Foreskin melanocyte (primary cell): ENCODE measurements at places on chromosomes 1 and 21.

DNA sequence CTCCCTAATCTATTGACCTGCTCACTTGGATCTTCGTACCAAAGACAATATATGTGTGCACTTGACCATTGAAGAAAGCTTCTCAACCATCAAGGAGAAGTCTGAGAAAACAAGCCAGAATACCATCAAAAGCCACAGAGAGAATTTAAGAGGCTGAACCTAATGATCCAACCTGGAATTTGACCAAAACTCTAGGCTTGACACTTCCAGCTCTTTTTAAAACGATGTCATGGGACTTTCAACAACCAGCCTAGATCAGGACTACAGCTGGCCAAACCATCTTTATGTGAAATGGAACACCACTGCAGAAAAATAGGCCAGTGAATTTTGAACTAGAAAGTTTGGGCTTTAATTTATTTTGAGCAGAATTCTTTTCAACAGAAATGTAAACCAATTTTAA is 444.4 kb downstream of the LTN1 start:
- no peak for DNase-seq

- DNase-seq = no peak
Observed at GRCh38 chr1:15574741-15575140, 10.1 kb downstream of the AGMAT start.

- no peak for DNase-seq
Observed at GRCh38 chr1:93661829-93662474, 19.7 kb downstream of the BCAR3 start.

DNA sequence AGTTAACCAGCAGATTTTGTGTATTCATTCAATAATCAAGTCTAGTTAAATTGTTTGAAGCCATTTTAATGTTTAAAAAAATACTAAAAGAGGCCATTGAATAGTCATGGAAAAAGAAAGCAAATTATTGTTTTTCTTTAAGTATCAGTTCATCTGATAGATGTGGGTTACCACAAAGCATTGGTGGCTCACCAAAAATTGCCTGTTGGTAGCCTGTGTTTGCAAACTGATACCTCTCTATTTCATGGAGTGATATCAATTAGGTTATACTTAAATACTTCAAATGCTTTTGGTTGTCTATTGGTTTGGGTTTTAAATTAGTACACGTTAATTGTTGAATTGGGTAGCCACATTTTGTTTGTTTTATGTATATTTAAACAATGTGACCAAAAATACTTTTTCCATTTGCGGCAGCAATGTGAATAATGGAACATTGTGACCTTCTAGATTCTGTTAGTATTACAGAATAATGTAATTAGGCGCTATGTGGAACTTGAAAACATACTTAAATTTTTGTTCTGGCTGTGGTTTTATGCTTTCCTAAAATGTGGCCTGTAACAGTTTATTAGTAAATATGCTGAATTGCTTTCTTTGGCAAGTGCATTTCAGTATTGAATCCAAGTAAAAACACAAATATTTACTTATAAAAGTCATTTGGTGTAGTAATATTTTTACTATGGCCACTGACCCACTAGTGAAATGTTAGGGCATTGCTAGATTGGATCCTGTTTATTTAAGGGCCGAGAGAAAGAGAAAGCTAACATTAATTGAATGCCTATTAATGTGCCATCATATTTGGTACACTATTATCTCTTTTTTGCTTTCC is 37.1 kb upstream of the NBL1 start:
- DNase-seq = peak; percentile 24

- DNase-seq = no peak
Observed at GRCh38 chr1:115041654-115042053, 12.0 kb downstream of the TSHB start.

DNA sequence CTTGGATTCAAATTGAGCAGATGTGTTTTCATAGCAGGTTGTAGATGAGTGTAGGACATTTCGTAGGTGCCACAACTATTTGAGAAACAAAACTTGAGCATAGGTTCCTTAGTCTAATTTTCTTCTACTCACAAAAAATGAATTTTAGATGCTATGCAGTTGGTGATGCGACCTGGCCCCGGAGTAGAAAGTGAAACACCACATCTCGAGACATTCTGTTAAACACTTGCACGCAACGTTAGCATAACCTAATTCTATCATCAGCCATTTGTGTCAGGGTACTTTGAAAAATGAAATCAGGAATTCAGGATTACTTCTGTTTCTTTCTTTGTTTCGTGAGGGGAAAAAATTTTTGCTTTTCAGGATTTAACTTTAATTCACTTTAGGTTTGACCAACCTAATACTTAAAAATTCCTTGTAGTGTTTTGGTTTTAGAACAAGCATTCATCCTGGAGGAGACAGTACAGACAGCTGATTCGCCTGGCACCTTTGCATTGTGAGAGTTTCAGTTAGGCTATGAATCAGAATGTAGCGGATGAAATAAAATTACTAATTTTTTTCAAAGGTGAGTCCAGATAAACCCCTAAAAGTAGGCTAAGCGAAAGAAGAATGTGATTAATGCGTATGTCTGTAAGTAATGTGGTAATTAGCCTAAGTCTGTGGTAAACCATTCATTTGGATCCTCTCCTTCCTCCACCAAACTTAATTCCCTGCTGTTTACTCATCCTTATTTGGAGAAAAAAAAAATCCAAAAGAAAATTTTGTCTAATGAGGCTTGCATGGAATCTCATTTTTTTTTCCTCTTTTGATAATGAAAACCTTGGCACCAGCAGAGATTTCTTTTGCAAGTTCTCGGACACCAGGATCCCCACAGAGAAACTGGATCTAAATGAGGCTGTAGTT is 44.9 kb downstream of the MAP3K21 start:
- no peak for DNase-seq

- no peak for DNase-seq
Observed at GRCh38 chr1:206784471-206784903, 12.2 kb upstream of the IL10 start.

DNA sequence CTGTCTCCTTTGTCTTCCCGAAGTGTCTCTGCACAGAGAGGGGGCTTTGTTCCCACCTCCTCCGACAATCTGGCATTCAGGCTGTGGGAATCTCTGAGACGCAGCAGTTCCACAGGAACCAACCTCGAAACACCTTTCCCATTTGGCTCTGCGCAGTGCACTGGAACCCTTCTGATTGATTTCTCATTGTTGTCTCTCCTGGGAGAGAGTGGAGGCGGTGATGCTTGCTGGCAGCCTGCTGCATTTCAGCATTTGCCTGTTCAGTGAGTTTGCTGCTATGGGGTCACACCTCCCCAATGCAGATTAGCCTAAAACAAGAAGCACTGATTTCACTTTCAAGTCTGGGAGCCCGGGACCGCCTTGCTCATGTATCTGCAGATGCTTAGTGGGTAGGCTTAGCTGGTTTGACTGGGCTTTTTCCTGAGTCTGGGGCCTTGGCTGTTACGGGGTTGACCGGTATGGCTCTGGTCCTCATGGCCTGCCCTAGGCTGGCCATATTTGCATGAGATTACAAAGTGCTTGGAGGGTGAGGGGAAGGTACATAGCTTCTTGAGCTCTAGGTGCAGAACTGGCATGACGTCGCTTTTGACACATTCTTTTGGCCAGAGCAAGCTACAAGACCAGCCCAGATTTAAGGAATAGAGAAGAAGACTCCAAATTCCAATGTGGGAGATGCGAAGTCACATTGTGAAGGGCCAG is 695.3 kb downstream of the PTPRU start:
- DNase-seq = no peak

DNA sequence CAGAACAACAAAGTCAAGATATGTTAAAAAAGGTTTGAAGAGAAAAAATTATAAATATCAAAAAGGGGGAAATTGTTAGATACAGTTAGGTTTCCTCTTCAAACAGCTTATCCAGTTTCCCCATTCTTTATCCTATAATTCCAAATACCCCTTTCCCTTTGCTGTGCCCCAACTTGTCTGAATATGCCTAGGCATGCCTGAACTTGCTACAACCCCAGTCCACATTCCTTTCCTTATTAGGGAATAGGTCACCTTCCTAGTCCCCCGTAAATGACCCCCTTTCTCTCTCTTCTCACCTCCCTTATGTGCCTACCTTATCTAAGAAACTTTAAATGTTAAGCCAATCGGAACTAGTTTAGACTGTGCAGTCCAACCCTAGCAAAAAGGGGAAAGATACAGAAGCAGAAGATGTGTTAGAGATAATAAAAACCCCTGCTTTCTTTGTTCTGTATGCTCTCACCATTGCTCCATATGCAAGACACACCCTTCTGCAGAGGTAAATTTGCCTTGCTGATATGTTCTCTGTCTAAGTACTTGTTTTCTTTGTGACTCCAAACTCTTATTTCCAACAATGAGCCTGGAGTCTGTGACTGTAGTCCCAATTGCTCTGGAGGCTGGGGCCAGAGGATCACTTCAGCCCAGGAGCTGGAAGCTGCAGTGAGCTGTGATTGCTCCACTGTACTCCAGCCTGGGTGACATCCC is 810.1 kb downstream of the PLA2G4A start:
- no peak for DNase-seq

DNA sequence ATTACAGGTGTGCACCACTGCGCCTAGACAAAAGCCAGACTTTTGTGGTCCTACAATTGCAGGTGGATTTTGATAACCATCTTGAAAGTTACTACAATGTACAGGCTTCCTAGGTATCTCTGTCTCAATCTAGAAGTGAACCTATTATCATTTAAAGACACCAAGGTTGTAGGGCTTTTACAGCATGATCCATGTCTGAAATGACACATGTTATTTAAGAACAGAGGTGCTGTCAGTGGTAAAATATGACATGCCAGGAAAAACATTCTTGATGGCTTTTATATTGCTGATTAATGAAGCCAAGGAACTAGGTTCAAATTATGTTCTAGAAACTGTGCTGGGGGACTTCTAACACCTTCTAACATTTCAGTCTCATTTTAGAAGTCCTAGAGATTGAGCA is 253.1 kb downstream of the SDCCAG8 start:
- DNase-seq = no peak

DNA sequence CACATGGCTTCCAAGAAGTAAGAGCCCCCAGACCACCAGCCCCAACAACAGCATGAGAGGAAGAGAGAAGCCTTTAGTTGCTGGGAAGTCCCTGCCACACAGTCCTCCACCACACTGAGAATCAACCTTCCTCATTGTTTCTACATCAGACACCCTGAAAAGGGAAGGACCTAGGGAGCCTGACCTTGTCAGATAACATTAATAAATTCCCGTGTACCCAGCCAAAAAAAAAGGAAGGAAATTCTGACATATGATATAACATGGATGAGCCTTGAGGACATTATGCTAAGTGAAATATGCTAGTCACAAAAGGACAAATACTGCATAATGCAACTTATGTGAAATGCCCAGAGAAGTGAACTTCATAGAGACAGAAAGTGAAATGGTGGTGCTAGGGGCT is 65.6 kb upstream of the ARHGAP29 start:
- DNase-seq = no peak

- no peak for DNase-seq
Observed at GRCh38 chr1:246147524-246148461, 359.3 kb downstream of the SMYD3 start.

- no peak for DNase-seq
Observed at GRCh38 chr1:212121779-212122178, 86.2 kb downstream of the DTL start.

DNA sequence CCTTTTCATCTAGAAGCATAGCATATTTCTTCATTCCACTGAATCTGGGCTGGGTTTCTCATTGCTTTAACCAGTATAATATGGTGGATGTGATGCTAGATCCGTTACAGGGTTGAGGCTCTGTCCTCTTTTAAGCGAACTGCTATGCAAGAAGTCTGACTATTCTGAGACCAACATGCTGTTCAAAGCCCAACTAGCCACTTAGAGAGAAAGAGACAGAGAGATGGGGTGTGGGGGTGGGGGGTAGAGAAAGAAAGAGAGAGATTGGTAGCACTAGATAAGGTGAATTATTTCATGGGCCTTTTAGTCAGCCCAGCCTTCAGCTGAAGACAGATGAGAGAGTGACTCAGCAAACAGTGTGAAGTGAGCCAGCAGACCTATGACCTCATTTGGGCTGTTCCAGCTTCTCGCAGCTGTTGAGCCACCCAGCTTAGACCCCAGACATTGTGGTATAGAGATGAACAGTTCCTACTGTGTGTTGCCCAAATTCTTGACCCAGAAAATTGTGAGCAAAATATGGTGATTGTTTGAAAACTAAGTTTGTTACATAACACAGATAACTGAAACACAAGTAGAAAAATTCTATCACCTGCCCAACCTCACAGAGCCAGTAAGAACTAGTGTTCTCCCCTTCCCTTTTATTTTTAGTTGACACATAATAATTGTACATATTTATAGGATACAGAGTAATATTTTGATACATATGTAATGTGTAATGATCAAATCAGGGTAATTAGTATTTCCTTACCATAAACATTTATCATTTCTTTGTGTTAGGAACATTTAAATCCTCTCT is 40.7 kb upstream of the PRKACB start:
- no peak for DNase-seq

- DNase-seq = no peak
Observed at GRCh38 chr1:228213917-228214808, 6.3 kb downstream of the OBSCN start.

- DNase-seq = no peak
Observed at GRCh38 chr1:89464008-89464407, 60.6 kb upstream of the LRRC8B start.

GRCh38 chr1:11784993-11785769 is 20.6 kb downstream of the MTHFR start:
- DNase-seq = no peak
